ENCODE measurements at places on chromosomes 1 and 21. TPM values are rescaled to one million over a fixed set of nuclear protein-coding genes. Genes with fewer than 3 reads are reported as not detected.
A peak's percentile ranks its signal among the peaks of the same experiment; 100 is the strongest.

DNA sequence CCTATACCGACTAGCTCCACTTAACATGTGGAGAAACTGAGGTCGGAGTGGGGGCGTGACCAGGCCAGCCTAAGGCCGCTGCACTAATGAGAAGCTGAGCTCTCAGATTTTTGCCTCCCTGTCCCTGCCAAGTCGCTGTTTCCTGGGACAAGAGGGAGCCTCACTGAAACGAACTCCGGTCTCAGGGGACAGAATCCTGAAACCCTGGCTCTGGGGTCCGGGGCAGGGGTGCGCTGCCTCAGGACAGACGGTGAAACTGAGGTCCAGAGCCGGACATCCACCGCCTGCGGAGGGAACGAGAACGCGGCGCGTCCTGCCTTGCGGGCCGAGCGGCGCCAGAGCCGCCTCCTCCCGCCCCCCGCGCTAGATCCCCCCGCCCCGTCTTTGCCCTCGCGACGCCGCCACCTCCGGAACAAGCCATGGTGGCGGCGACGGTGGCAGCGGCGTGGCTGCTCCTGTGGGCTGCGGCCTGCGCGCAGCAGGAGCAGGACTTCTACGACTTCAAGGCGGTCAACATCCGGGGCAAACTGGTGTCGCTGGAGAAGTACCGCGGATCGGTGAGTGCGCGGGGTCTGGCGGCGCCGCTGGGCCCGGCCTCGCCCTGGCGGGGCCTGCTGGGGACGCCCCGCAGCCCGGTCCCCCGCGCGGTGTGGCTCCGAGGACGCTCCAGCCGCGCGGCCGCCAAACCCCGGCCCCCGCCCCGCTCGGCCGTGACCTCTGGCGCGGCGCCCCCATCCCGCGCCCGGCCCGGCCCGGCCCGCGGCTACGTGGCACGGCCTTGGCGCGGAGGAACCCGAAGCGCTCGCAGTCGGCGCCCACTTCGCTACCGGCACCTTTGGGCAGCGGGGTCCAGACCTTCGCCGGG lies at the start of gene GPX7:
Gene GPX7, plus strand, starts transcription at position 381 of the 865 bp plus-strand sequence. Its CDS starts 39 bp downstream, at position 420.
- no peaks in the 10 kb centered on the region for H3K36me3 ChIP-seq
- H3K4me1 ChIP-seq = peaks cover 27% of the 10 kb centered on the region
- peak within 1 kb of the TSS; percentile 89 for H3K27ac ChIP-seq

- peak overlapping the region; percentile 79 for H3K4me3 ChIP-seq
- H3K27me3 ChIP-seq = peaks cover 1% of the 10 kb centered on the region
- H3K4me1 ChIP-seq = peaks cover 85% of the 10 kb centered on the region
- H3K27ac ChIP-seq = peak overlapping the region; percentile 81
- peak; percentile 26 for DNase-seq
- peaks cover 8% of the 10 kb centered on the region for H3K36me3 ChIP-seq
Observed at GRCh38 chr1:67748630-67749029, 63.6 kb downstream of the GADD45A start.

GRCh38 chr1:66493731-66494130 lies 40.2 kb upstream of the SGIP1 start:
- H3K36me3 ChIP-seq = peaks cover 6% of the 10 kb centered on the region
- DNase-seq = peak; percentile 31
- no peak overlapping the region for H3K4me3 ChIP-seq
- peak overlapping the region; percentile 88 for H3K27ac ChIP-seq
- H3K27me3 ChIP-seq = no peaks in the 10 kb centered on the region
- H3K4me1 ChIP-seq = peaks cover 91% of the 10 kb centered on the region

DNA sequence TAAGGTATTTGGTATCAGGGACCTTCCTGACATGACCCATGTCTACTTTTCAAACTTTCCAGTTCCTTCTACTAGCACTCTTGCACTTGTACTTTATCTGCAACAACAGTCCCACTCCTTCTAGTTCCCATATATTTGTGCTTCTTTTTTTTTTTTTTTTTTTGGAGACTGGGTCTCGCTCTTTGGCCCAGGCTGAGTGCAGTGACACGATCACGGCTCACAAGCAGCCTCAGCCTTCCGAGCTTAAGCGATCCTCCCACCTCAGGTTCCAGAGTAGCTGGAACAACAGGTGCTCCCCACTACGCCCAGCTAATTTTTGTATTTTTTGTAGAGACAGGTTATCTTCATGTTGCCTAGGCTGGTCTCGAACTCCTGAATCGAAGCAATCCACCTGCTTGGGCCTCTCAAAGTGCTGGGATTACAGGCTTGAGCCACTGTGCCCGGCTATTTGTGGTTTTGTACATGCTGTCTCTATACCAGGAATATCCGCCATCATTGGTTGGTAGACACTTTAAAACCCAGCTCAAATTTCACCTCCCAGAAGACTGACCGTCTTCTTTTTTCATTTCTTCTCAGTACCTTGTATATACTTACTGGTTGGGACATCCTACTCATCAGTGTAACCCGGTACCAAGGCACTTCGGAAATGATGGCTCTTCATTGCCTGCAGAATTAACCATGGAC lies 1.1 kb downstream of the ZMYM1 start:
- H3K4me1 ChIP-seq = peaks cover 57% of the 10 kb centered on the region
- H3K36me3 ChIP-seq = peaks cover 19% of the 10 kb centered on the region
- no peaks in the 10 kb centered on the region for H3K27me3 ChIP-seq
- peak overlapping the region; percentile 99 for H3K4me3 ChIP-seq
- H3K27ac ChIP-seq = peak overlapping the region; percentile 99
- no peak for DNase-seq

- peaks cover 9% of the 10 kb centered on the region for H3K36me3 ChIP-seq
- peaks cover 3% of the 10 kb centered on the region for H3K27me3 ChIP-seq
- no peak overlapping the region for H3K27ac ChIP-seq
- H3K4me1 ChIP-seq = peaks cover 41% of the 10 kb centered on the region
- no peak for DNase-seq
- no peak overlapping the region for H3K4me3 ChIP-seq
Observed at GRCh38 chr1:2274929-2275475, 46.9 kb downstream of the SKI start.

GRCh38 chr1:114458237-114458777 lies 52.7 kb downstream of the TRIM33 start:
- H3K27ac ChIP-seq = peak overlapping the region; percentile 83
- H3K36me3 ChIP-seq = peaks cover 62% of the 10 kb centered on the region
- peaks cover 35% of the 10 kb centered on the region for H3K4me1 ChIP-seq
- no peaks in the 10 kb centered on the region for H3K27me3 ChIP-seq

- no peak overlapping the region for H3K27ac ChIP-seq
- no peak overlapping the region for H3K4me3 ChIP-seq
- no peaks in the 10 kb centered on the region for H3K4me1 ChIP-seq
- no peaks in the 10 kb centered on the region for H3K36me3 ChIP-seq
Observed at GRCh38 chr1:241962153-241962552, 4.6 kb downstream of the BECN2 start.

GRCh38 chr1:83942914-83943313 lies 56.0 kb downstream of the TTLL7 start:
- DNase-seq = peak; percentile 20
- H3K36me3 ChIP-seq = peaks cover 16% of the 10 kb centered on the region
- H3K4me1 ChIP-seq = no peaks in the 10 kb centered on the region
- no peak overlapping the region for H3K27ac ChIP-seq

DNA sequence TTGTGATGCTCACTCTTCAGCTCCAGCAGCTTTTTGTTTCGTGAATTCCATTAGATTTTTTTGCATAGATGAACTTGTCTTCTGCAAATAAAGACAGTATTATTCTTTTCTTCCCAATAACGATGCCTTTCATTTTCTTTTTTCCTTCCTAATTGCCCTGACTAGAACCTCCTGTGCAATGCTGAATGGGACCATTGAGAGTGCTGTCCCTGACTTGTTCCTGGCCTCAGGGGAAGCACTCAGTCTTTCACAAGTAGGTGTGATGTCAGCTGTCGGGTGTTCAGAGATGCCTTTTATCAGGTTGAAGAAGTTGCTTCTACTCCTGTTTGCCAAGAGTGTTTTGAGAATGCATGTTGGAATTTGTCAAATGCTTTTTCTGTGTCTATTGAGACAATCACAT lies 64.3 kb upstream of the ADARB1 start:
- H3K4me1 ChIP-seq = peaks cover 9% of the 10 kb centered on the region
- H3K27ac ChIP-seq = no peak overlapping the region
- peaks cover 8% of the 10 kb centered on the region for H3K36me3 ChIP-seq
- no peak overlapping the region for H3K4me3 ChIP-seq
- no peak for DNase-seq

DNA sequence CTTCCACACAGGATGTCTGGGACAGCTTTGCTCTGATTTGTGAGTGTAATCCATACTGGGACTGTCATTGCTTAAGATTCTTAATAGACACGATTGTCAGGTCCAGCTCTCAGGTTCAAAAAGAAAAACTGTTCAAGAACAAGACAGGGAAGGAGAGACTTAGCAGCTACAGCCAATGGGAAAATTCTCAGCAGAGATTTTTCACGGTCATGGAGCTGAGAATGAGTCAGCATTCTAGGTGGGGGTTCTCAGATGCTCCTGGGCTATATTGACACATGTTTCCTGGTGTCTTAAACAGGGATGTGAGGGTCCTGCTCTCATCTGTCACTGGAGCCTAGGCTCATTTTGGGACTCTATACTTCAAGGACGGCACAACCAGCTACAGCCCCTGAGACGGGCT lies 318.3 kb downstream of the RRAGC start:
- H3K4me1 ChIP-seq = no peaks in the 10 kb centered on the region
- H3K27ac ChIP-seq = no peak overlapping the region
- no peaks in the 10 kb centered on the region for H3K36me3 ChIP-seq
- DNase-seq = no peak

- no peak for DNase-seq
- no peaks in the 10 kb centered on the region for H3K36me3 ChIP-seq
- H3K4me3 ChIP-seq = no peak overlapping the region
- peaks cover 12% of the 10 kb centered on the region for H3K4me1 ChIP-seq
- H3K27me3 ChIP-seq = peaks cover 20% of the 10 kb centered on the region
Observed at GRCh38 chr1:200053091-200053490, 25.6 kb downstream of the NR5A2 start.

DNA sequence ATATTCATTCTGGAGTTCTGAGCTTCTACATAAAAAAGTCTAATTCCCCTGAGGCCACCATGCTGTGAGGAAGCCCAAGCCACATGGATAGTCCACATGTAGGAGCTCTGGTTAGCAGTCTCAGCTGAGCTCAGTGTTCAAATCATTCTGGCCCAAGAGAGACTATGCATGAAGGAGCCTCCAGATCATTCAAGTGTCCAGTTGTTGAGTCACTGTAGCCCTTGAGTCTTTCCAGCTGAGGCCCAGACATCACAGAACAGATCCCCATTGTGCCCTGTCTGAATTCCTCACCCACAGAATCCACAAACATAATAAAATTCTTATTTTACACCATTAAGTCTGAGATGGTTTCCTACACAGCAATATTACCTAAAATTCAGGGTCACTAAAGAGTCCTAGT lies 107.0 kb upstream of the NGF start:
- peaks cover 6% of the 10 kb centered on the region for H3K36me3 ChIP-seq
- no peak overlapping the region for H3K4me3 ChIP-seq
- no peak for DNase-seq
- H3K27ac ChIP-seq = no peak overlapping the region

- H3K27me3 ChIP-seq = no peaks in the 10 kb centered on the region
- DNase-seq = no peak
- no peak overlapping the region for H3K27ac ChIP-seq
- H3K4me1 ChIP-seq = peaks cover 6% of the 10 kb centered on the region
- H3K36me3 ChIP-seq = no peaks in the 10 kb centered on the region
Observed at GRCh38 chr1:178500091-178500770, 3.5 kb upstream of the CLEC20A start.

- H3K27ac ChIP-seq = peak overlapping the region; percentile 9
- peaks cover 9% of the 10 kb centered on the region for H3K36me3 ChIP-seq
Observed at GRCh38 chr1:219324629-219325367, 151.1 kb downstream of the LYPLAL1 start.

DNA sequence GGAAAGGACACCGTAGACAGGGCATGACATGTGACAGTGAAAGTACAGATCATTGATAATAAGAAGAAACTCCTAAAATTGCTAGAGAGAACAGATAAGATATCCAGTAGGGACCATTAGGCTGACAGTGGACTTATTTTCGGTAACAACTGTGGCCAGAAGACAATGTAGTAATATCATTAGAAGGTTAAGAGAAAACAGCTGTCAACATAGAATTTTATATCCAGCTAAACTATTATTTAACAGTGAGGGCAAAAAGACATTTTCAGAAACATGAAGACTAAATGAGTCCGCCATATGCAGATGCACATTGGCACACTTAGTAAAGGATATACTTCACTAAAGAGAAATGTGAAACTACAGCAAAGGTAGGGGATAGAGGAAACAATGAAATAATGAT lies 95.4 kb upstream of the GUCA2B start:
- DNase-seq = no peak
- H3K4me3 ChIP-seq = no peak overlapping the region
- no peaks in the 10 kb centered on the region for H3K4me1 ChIP-seq

GRCh38 chr1:52632732-52633290 lies at the start of gene SHISAL2A:
TSS of gene SHISAL2A (plus strand) at chr1:52633168. CDS start at chr1:52633494, 326 bp downstream.
- no peak for DNase-seq
- peak within 1 kb of the TSS; percentile 22 for H3K4me3 ChIP-seq
- H3K36me3 ChIP-seq = no peaks in the 10 kb centered on the region

DNA sequence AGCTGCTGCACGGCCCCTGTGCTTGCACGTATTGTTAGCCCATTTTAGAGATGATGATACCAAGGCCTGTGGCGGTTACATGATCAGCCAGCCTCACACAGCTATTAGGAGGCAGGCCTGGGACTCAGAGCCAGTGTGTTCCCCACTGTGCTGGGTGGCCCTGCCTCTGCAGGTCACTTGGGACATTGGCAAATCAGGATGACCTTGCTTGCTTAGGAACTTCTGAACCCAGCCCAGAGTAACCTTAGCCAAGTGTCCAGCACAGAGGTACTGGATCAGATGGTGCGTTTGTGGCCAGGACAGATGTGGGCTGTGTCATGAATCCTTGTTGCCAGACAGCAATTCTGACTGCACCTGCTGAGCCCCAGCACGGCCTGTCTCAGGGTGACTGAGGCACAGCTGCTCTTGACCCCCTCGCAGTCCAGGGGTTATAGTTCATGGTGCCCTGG lies 28.1 kb downstream of the LDLRAP1 start:
- DNase-seq = no peak
- no peak overlapping the region for H3K4me3 ChIP-seq
- peaks cover 7% of the 10 kb centered on the region for H3K27me3 ChIP-seq
- peaks cover 37% of the 10 kb centered on the region for H3K4me1 ChIP-seq
- no peaks in the 10 kb centered on the region for H3K36me3 ChIP-seq
- H3K27ac ChIP-seq = no peak overlapping the region

DNA sequence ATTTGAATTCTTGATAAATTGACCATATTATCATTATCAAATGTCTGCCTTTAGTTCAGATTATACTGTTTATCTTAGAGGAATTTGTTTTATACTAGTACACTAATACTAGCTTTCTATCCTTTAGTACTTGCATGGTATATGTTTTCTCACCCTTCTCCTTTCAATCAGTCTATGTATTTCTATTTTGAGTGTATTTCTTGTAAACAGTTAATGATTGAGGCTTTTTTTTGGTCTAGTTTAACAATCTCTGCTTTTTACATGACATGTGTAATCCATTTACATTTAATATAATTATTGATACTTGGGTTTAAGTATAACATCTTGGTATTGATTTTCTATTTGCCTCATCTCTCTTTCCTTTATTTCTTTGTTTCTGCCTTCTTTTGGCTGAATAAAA lies 224.9 kb downstream of the CENPF start:
- no peaks in the 10 kb centered on the region for H3K27me3 ChIP-seq
- no peak overlapping the region for H3K27ac ChIP-seq
- H3K4me3 ChIP-seq = no peak overlapping the region
- no peak for DNase-seq
- peaks cover 36% of the 10 kb centered on the region for H3K4me1 ChIP-seq

GRCh38 chr1:201766131-201766866 lies 62.7 kb upstream of the IPO9 start:
- DNase-seq = peak; percentile 79
- no peaks in the 10 kb centered on the region for H3K27me3 ChIP-seq
- peak overlapping the region; percentile 93 for H3K27ac ChIP-seq
- H3K4me3 ChIP-seq = peak overlapping the region; percentile 50

Gene RHOC
- total RNA-seq = 582 TPM

Gene KIF26B
- total RNA-seq = 6.1 TPM

Gene CLDN19
- total RNA-seq = not detected

Gene OSCP1
- 7.8 TPM for total RNA-seq

Gene PRDM2
- total RNA-seq = 24.2 TPM

Gene CRABP2
- 60.0 TPM for total RNA-seq

Gene TRIM67
- total RNA-seq = not detected

Gene KCNJ9
- not detected for total RNA-seq

Gene HYI
- total RNA-seq = 47.3 TPM

Measured in HFFc6 (cell line).